ENCODE measurements at places on chromosomes 7 and 10. TPM values are rescaled to one million over a fixed set of nuclear protein-coding genes. Genes with fewer than 3 reads are reported as not detected.
A peak's percentile ranks its signal among the peaks of the same experiment; 100 is the strongest.

DNA sequence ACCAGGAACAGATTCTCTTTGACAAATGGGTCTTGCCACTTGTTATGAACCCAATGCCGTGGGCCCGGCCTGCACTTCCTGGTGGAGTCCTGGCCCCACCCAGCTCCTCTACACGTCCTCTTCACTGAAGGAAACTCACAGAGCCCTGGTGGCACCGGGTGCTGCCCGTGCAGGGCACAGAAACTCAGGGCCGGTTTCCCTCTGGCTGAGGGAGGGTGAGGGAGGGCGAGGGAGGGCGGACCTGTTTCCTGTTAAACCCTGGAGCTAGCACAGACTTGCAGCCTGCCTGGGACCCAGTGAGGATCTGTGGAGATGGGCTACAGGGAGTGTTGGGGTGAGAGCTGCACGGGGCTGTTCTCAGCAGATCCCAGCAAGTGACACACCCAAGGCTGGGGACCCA is 596.3 kb downstream of the PTPRN2 start:
- no peak for DNase-seq

DNA sequence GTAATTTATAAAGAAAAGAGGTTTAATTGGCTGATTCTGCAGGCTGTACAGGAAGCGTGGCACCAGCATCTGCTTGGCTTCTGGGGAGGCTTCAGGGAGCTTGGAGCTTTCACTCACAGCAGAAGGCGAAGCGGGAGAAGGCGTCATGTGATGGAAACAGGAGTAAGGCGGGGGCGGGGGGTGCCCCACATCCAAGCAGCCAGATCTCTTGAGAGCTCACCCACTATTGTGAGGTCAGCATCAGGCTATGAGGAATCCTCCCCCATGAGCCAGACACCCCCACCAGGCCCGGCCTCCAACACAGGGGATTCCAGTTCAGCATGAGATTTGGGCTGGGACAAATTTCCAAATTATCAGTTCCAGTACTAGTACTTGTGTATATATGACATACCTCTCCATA is 46.2 kb downstream of the WDR37 start:
- no peak for DNase-seq

The STEAP2 gene
- 29.9 TPM for total RNA-seq

GRCh38 chr10:1048349-1048731 is 579 bp downstream of the IDI1 start:
- peak; percentile 33 for DNase-seq

DNA sequence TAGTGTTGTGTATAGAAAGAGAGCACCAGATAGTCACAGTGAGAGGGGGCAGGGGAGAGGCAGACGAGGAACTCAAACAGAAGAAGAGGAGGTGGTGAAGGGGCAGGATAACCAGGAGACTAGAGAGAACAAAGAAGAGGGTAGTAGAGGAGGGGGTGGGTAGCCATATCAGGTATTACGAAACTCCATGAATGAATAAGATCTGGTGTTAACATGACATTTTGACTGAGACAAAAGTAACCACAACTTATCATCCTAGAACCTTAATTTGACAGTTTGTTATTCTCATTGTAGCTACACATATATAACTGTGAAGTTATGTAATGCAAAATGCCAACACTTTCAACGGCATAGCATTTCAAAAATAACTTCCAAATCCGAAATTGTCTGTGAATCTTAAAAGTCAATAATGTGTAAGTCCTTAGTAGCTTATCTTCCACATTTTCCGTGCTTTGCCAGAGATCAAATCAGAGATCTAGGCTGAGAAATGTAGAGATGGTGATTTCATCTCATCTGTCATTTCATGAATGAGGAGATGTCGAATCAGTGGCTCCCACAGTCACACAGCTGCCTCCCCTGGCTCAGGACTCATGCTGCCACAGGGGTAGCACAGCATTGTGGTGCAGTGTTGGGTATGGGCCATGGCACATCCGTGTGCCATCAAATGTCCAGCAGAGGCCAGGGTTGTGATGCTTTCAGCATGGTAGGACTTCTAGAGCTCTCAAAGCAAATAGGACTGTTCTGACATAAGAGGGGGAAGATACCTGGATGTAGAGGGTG is 202.1 kb downstream of the HECW1 start:
- no peak for DNase-seq

- DNase-seq = no peak
Observed at GRCh38 chr10:132755166-132755711, 30.7 kb downstream of the NKX6-2 start.

DNA sequence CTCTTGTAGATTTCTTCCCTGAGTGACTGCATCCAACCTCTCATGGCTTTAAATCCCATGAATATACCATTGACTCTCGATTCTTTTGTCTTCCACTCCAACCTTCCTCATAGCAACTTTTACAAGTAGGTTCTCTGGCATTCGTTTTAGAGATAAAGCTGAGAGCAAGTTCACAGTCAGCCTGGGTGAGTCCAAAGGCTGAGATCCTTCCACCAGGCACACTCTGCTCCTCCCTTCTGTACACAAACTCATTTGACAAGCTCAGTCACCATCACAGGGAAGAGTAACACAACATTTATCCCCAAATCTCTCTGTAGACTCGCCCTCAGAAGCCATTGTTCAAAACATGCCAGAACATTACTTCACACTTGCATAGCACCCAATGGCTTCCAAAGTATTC is 10.9 kb downstream of the CTTNBP2 start:
- DNase-seq = no peak

- no peak for DNase-seq
Observed at GRCh38 chr10:84743483-84743882, 415.1 kb downstream of the CCSER2 start.

DNA sequence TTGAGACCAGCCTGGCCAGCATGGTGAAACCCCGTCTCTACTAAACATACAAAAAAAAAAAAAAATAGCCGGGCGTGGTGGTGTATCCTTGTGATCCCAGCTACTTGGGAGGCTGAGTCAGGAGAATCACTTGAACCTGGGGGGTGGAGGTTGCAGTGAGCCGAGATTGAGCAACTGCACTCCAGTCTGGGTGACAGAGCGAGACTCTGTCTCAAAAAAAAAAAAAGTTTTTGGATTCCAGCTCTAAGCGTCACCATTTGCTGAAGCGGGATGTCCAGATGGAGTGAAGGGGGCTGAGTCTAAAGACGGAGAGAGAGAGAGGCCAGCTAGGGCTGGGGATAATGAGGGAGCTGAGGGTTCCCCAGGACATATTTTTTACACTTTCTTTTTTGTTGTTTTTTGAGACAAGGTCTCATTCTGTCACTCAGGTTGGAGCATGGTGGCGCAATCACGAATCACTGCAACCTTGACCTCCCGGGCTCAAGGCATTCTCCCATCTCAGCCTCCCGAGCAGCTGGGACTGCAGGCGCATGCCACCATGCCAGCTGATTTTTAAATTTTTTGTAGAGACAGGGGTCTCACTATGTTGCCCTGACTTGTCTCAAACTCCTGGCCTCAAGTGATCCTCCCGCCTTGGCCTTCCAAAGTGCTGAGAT is 9.4 kb upstream of the HK1 start:
- DNase-seq = no peak

DNA sequence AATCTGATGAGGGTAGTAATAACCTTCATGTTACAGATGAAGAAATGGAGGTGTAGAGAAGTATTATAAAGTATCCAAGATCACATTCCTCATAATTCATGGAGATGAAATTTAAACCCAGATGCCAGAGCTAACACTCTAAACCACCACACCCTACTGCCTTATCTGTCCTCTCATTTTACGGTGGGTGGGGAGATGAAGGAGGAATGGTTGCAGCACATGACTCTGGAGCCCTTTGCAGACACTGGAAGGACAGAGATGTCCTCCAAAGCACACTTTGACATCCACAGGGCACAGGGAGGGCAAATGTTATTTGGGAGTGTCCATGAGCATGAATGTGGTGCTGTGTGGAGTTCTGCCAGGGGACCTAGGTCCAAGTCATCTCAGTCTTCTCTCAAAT is 1.1 kb downstream of the PLEKHS1 start:
- DNase-seq = no peak

GRCh38 chr10:133441780-133442179 is 12.0 kb upstream of the SCART1 start:
- DNase-seq = peak; percentile 8

DNA sequence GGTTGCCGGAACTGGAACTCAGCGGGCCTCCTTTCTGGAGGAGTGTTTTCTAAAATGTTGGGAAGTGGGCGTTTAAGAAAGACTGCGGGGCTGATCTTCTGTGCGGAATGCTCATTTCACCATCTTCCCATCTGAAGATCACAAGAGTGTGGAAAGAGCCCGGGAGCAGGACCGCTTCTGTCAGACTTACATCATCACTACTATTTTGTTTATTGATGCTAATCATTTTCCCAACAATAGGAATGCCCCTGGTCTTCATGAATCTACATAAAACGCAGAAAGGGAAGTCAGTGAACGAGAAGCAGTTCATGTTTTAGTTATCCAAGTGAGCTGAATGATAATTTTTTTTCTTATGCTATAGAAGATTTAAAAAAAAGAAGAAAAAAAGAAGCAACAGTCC is 447.8 kb upstream of the MKI67 start:
- DNase-seq = no peak

DNA sequence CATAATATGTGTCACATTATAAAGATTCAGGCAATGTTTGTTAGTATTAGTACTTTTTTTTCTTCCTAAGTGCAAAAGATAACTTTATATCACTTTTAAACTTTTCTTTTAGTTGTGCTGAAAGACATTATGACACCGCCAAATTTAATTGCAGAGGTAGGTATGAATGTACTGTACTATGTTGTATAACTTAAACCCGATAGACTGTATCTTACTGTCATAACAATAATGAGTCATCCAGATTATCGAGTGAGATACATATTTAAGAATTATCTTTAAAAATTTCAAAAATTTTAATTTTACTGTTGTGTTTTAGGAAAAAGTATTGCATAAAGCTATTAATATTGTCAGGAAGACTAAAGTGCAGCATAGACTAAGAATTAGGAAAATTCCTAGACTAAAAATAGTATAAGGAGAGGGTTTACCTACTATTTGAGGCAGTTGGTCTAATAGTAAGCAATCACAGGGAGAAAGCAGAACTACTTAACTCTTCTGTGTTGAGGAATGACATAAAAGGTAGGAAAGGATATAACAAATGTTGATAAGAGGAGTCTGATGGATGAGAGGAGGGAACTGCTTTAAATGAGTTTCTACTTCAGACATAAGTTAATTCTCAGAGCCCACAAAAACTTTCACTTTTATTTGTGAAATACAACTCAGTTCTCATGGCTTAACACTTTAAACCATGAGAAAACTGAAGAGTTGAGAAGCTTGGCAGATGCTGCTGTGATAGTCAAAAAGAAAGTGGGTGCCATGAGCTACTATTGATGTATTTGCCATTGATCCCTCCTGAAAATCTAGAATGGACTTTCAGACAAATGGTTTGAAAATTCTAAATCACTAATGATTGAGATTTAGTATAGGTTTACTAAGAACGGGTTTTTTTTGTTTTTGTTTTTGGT is 67.8 kb downstream of the PTEN start:
- DNase-seq = no peak

DNA sequence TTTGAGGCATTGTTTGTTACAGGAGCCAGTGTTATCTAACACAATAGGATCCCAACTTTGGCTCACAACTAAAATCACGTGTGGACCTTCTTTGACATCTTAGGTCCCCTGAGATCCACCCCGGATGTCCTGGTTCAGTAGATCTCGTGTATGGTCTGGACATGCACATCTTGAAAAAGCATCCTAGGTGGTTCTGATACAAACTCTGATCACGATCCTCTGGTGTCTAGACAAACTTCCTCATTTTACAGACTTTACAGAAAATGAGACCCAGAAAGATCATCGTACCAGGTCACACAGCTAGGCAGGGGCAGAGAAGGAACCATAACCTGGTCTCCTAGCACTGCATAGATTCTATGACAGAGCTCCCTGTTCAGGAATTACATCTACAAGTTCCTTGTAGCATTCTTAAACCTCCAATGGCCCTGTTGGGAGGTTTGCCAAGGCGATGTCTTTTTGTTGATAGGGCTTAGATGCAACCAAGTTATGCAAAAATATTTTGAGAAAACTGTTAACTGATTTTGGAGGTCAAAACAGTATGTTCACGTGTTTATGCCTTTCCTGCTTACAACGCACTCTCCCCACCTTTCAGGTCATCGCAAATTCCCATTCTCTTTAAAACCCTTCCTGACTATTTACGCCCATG is 30.8 kb upstream of the CHST15 start:
- DNase-seq = no peak

DNA sequence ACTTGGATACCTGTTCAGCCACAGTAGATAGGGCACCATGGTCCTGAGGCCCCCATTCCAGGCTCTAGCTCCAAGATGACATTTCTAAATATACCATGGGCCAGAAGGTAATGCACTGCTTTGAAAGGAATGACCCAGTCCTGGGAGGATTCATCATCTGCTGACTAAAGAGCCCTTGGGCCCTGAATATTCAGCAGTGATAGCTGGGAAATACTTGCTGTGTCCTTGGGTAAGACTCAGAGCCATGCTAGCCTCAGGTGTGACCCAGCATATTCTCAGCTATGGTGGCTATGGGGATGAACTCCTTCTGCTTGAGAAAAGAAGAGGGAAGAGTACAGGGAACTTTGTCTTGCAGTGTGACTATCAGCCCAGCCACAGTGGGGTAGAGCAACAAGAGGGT is 21.3 kb upstream of the AGR2 start:
- DNase-seq = no peak

The NEUROG3 gene
- total RNA-seq = not detected

DNA sequence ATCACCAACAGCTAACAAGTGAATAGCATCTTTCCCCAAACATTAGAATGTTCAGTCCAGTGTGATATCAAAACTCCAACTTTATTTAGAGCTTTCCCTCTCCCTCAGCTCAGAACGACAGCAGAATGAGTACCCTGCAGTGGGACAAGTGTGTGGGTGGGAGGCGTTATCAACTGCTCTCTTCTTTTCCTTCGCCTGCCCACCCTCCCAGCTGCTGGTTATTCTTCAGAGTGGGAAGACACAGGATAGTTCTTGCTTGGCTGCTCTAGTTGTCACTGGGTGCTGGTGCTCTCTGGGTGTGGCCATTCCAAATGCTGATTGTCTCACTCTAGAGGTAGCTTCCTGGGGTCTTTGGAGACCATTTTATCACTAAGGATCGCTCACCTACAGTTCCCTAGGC is 13.7 kb upstream of the FAM241B start:
- DNase-seq = no peak

DNA sequence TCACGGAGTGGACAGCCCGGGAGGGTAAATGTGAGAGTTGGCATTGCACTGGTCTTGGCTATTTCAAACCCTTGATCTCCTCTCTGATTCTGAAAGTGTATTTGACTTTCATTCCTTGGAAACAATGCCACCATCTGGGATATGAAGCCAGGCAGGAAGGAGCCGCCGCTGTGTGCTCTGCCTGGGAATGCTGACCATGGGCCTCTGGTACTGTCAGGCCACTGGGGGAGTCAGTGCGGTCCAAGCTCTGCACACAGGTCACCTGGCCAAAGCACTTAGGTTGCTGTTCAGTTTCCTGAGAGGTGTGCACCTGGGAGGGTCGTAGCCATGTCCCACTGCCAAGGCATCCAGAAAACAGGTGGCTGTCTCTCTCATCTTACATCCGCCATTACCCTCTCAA is 68.5 kb upstream of the SHH start:
- DNase-seq = no peak

The RARRES2 gene
- 143 TPM for total RNA-seq

- DNase-seq = no peak
Observed at GRCh38 chr7:124275411-124275810, 242.5 kb upstream of the TMEM229A start.
